ENCODE measurements at places on chromosomes 3 and 15.
A peak's percentile ranks its signal among the peaks of the same experiment; 100 is the strongest.

DNA sequence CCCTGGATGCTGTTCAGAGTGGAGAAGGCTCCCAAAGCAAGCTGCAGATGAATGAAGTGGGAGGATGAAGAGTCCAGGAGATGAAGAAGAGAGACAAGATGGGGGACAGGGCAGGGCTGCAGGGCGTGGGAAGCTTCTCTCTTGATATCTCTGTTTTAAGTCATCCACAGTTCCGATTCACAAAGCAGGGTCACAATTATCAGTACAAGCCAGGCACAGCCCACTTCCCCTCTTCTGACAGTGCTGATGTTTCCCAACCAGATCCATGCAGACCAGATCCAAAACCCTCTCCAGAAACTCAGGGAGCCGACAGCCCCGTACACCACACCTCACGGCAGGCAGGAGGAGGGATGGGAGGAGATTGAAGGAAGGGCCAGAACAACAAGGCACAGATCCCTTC, 31.1 kb downstream of the NTRK3 start:
- DNase-seq, result no peak

- DNase-seq, result no peak
Measured at GRCh38 chr3:86152620-86153019, 838.3 kb downstream of the VGLL3 start.

DNA sequence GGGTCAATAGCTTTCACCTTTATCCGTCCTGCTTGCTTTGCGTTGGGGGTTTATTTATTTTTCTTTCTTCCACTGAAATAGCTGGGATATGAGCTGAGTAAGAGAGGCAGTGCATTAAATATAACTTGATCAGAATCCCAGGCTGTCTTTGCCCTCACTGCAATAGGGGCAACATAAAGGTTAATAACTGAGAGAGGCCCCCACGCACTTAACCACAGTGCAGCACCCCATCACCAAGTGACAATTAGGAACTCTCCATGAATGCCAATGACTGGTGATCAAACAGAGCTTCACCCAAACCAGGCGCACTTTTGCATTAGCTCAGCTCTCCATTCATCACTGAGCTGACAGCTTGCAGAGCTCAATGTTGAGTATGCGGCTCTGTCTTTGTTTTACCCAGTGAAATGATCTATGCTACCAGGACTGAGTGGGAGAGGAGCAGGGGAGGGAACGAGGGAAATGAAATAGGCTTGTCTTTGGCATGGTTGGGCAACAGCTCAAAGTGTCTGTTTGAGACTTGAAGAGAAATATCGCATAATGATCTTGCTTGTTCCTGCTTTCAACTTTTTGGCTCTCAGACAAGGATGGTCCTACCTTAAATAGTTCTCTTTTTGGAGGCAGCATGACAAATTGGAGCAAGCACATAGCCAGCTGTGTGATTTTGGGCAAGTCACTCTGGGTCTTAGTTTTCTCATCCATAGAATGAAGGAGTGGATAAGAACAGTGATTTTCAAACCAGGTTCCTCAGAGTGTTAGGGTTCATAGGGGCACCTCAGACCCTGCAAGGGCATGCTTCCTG, 14.5 kb upstream of the GLCE start:
- DNase-seq, result no peak

GRCh38 chr3:183410280-183410679, 18.1 kb downstream of the MCF2L2 start:
- no peak for DNase-seq

GRCh38 chr3:5572168-5572567, 384.7 kb downstream of the EDEM1 start:
- no peak for DNase-seq

GRCh38 chr15:90956274-90957030, 1.8 kb downstream of the RCCD1 start:
- peak; percentile 19 for DNase-seq

Measured in stimulated activated CD8-positive, alpha-beta memory T cell treated with anti-CD3 and anti-CD28 coated beads, Interleukin-4, amount 100 ng/mL, for 4 hours (primary cell).